ENCODE measurements at places on chromosomes 7 and 10.

DNA sequence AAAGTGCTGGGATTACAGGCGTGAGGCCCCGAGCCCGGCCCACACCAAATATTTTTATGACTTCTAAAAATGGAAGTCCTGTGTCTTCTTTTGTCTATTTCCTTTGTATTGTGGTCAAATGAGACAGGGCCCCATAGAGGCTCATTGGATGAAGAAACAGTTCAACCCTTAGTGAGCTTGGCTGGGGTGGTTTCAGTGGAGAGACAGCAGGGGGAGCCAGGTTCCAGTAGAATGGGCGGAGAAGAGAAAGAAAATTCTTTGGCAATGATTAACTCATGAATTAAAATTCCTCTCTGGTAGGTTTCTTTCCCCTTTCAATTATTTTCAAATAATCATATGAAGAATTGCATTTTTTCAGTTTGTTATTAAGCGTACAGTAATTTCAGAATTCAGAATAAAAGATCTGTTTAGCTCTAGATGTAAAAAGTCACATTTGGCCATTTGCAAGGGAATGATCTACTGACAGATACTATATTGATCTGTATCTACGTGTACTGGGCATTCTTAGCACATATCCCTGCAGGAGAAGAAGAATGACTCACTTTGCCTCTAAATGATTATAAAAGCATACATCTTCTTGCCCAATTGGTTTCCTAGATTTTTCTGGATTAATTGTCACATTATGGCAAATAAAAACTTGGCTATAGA, 43.2 kb downstream of the PNLIPRP3 start:
- DNase-seq: no peak

- no peak for DNase-seq
Observed at GRCh38 chr10:125565046-125565445, 117.9 kb downstream of the TEX36 start.

DNA sequence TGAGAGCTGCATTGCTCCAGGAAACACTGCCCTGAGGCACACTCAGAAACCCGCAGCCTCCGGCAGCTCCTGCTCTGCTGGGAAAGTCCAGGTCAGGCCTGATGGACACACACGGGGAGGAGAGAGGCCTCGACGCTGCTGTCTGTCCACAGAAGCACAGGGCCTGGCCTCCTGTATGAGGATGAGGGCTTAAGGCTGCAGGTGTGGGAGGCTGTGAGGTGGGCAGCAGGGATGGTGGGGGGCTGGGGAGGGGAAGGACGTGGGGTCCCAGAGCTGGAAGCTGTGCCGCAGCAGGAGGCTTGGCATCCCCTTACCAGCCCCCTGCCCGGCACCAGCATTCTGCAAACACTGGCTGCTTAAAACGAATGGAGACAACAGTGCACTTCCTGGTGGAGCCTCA, 186.2 kb downstream of the DNAJB6 start:
- no peak for DNase-seq

GRCh38 chr7:135257790-135258189, 24.2 kb downstream of the STRA8 start:
- DNase-seq: no peak
